ENCODE measurements at places on chromosomes 1 and 21.

GRCh38 chr1:168509210-168509609 is 34.6 kb downstream of the XCL2 start:
- DNase-seq, result no peak

DNA sequence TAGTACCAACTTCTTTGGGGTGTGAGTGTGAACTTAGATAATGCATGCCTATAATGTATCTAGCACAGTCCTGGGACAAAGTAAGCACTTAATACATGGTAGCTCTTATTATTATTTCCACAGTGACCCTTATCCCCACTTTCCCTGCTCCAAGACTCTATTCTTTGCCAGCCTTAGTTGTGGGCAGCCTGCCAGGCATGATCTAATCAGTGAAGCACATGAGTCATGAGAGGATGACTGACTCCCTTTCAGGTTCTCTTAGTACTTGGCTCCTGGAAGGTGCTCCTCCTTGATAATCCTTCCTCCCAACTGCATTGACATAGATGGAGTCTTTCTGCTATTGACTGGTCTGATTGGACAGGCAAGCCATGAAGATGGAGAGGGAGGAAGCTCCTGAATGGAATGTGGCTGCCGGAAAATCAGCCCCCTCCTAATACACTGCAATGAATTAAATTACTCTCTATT is 17.4 kb upstream of the GNG12 start:
- no peak for DNase-seq

DNA sequence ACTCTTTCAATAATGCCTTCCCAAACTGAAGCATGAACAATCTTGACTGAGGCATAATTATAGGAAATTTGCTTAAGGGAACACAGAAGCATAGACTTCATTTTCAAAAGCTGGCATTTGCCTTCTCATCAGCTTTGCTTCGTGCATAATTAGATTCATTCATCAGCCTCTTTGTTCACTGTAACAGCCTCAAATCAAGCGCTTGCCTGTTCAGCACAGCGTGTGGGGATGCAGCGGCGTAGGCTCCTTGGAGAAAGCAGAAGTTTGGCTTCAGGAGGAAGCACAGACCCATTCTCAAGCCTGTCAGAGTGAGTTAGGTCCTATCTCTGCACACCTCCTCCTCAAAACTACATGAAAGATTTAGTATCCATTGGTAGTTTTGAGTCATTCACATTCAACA is 246.4 kb upstream of the MAP1LC3C start:
- DNase-seq, result no peak

DNA sequence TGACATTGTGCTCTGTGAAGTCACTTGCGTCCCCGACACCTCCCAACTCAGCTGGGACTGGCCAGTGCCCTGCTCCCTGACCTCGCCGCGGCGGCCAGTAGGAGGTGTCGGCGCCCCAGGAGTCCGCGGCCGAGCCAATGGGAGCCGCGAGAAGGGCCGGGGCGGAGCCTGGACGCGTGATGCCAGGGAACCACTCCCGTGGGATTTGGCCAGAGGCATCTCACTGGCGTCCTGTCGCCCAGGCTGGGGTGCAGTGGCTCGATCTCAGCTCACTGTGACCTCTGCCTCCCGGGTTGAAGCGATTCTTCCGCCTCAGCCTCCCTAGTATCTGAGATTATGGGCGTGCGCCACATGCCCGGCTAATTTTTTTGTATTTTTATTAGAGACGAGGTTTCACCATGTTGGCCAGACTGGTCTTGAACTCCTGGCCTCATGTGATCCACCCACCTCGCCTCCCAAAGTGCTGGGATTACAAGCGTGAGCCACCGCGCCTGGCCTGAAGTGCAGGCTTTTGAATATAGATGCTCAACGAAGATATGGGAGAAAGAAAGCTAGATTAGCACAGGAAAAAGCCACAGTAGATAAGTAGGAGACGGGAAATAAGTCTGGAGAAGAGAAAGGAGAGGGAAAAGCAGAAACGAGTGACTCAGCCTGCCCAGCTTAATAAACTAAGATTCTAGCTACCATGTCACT is 38.0 kb downstream of the ZBTB8OS start:
- DNase-seq, result no peak

DNA sequence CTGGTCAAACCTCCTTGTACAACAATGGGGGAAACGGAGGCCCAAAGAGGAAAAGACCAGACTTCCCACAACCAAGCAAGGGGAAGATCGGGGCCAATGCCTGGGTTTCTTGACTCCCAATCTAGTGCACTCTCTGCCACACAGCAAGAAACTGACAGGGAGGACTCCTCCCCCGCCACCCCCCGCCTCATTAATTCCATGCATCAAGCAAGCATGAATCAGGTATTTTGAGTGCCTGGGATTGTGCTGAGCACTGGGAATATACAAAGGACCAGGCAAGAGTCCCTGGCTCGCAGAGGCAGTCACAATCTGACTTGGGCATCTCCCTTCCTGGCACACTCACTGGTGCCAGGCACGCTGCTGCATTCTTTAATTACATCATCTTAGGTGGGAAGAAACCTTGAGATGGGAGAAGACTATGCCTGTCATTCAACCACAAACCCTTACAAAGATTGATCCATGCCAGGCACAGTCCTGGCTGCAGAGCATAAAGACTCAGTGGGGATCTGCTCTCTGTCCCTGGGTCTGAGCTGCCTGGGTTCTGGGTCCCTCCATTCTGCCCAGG is 4.4 kb upstream of the KCNC4 start:
- no peak for DNase-seq

DNA sequence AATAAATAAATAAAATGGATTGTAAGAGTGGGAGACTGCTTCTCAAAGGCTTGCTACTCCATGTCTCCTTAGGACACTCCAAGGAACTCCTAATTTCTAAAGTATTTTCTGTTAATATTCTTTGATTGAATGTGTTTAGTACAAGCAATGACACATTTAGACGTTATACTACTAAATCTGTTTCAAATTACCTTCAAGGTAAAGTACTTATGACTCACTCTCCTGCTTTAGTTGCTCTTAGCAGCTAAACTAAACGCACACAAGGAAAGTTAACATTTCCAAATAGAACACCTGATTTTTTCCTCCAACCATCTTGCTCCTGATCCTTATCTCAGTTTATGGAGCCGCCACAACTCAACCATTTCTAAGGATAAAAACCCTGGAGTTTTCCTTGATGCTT is 969.8 kb upstream of the ADGRL4 start:
- DNase-seq, result no peak

GRCh38 chr1:1563688-1564087 is 11.0 kb downstream of the SSU72 start:
- DNase-seq, result no peak

DNA sequence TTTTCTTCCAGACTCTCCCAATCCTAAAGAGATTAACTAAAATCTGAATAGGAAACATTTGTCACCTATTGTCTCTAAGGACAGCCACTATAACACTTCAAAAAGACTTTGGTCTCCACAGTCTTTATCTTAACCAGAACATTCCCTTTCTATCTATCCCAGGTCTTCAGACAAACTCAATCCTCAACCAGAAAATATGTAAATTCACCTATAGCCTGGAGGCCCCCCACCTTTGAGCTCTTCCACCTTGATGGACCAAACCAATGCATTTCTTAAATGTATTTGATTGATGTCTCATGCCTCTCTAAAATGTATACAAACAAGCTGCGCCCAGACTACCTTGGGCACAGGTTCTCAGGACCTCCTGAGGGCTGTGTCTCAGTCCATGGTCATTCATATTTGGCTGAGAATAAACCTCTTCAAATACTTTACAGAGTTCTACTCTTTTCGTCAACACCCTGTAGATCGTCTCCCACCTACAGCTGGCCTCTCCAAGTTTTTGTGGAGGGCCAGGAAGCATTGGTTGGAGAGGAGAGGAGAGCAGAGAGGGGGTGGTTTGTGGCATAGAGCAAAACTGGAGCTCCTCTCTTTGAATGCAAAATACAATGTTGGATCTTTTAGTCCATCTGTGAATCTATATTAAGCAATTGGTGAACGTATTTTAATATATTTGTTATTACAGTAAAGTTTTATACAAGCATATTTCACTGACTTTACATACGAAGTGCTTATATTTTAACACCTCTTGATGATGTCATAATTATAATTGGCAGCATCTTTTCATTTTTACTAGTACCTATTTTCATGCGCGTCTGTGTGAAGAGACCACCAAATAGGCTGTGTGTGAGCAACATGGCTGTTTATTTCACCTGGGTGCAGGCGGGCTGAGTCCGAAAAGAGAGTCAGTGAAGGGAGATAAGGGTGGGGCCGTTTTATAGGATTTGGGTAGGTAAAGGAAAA is 230.7 kb upstream of the DUSP10 start:
- DNase-seq, result no peak

DNA sequence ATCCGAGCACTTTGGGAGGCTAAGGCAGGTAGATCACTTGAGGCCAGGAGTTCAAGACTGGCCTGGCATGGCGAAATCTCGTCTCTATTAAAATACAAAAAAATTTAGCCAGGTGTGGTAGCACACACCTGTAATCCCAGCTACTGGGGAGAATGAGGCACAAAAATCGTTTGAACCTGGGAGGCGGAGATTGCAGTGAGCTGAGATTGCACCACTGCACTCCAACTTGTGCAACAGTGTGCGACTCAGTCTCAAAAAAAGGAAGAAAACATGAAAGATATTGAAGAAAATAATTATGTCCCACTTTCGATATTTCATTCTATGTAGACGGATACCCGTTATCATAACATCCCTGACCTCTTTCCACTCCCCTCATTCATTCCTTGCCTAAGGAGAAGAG is 19.2 kb downstream of the TUT4 start:
- DNase-seq, result no peak

GRCh38 chr1:44705938-44706337 is 25.0 kb downstream of the RNU5D-1 start:
- DNase-seq, result no peak

DNA sequence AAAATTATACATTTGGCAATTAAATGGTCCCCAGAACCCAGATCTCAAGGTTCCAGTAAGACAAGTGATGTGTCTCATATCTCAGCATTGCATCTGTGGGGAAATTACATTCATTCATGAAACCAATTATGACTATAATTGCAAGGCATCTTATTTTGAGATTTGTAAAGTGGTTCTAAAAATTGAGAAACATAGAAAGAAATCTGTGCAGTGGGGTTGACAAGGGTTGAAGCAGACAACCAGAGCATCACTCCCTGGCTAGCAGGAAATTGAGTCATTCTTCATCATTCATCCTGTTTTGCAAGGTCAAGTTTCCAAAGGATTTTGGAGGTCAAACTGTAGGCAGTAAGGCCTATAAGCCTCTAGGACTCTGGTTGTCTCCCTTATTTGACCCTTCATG is 25.1 kb upstream of the MROH9 start:
- no peak for DNase-seq

DNA sequence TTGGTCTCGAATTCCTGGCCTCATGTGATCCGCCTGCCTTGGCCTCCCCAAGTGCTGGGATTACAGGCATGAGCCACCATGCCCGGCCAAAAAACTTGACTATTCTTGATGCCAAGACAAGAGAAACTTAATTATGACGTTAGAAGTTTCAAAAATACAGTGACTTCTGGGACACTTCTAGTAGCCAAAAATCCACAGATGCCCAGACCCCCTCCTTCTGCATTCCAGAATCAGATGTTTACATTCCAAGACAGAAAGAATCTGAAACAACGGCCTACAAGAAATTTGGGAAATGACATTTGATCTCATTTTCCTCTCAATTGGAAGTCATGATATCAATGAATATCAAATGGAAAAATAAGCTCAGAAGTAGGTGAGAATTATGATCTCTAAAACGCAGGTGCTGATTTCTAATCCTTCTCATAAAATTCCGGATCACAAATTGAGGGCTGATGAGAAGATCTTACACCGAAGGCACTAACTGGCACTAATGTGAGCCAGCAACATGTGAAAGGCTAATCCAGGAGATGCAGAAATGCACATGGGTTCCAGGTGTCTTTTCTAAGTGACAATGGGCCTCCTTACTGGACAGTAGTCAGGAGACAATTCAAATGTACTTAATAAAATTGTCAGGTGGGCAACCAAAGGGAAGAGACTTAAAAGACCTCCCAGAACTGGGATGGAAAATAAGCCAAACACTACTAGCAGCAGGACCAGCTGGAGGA is 5.5 kb downstream of the RAB29 start:
- DNase-seq, result no peak

DNA sequence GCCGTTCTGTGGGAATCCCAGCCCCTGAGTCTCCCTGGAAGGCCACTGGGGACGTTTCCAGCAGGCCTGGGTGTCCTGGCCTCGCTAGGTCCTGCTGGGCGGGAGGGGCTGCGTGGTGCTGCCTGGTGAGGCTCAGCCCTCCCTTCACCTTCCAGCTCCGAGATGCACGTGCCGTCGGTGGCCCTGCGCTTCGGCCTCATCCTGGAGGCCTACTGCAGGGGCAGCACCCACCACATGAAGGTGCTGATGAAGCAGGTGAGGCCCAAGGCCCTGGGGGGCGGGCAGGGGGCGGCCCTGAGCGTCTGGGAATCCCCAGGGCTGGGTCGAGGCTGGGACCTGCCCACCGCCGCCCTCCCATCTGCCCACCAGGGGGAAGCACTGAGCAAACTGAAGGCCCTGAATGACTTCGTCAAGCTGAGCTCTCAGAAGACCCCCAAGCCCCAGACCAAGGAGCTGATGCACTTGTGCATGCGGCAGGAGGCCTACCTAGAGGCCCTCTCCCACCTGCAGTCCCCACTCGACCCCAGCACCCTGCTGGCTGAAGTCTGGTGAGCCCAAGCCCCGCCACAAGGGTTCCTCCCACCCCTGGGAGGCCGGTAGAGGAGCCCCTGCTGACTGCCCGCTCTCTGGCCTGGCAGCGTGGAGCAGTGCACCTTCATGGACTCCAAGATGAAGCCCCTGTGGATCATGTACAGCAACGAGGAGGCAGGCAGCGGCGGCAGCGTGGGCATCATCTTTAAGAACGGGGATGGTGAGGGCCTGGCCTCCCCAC is 70.3 kb downstream of the PIK3CD start:
- no peak for DNase-seq

GRCh38 chr21:44489962-44490361 is 34.7 kb downstream of the LRRC3 start:
- DNase-seq, result no peak

- DNase-seq, result no peak
These were observed 22.4 kb upstream of the SFPQ start for GRCh38 chr1:35215346-35215745.

- no peak for DNase-seq
These were observed 8.4 kb downstream of the C1orf226 start for GRCh38 chr1:162389971-162390370.

- no peak for DNase-seq
These were observed 143.9 kb downstream of the GALNT2 start for GRCh38 chr1:230210981-230211336.

DNA sequence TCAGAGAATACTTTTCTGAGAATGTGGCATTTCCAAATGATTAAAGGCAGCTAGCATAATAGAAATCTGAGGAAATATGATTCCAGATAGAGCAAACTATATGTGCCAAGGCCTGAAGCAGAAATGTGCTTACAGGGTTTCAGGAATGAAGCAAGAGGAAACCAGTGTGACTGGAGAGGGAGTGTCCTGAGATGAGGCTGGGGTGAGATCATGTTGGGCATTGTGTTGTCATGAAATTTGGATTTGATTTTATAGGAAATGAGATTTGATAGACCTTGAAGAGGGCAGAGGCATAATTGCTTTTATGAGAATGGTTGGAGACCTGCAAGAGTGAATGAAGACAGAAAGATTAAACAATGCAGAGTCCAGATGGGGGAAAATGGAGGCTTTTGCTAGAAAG is 338.1 kb upstream of the SNX7 start:
- DNase-seq, result peak; percentile 64

GRCh38 chr1:216223486-216223885 is 199.8 kb downstream of the USH2A start:
- no peak for DNase-seq

- no peak for DNase-seq
These were observed 2.8 kb downstream of the DIRAS3 start for GRCh38 chr1:68047659-68048026.

- no peak for DNase-seq
These were observed 46.5 kb downstream of the PRDM16 start for GRCh38 chr1:3115275-3116149.

All from SK-N-MC (cell line).